Natural killer cell treated with Interleukin-12 subunit alpha and Interleukin-12 subunit beta and Interleukin-15 and Interleukin-18, amount 100 ng/mL, for 72 hours (primary cell): ENCODE measurements at places on chromosomes 1 and 21. TPM values are rescaled to one million over a fixed set of nuclear protein-coding genes. Genes with fewer than 3 reads are reported as not detected.

- DNase-seq: no peak
Measured at GRCh38 chr1:64578270-64578973, 108.5 kb downstream of the CACHD1 start.

- no peak for DNase-seq
Measured at GRCh38 chr21:33767236-33767635, 124.9 kb downstream of the ITSN1 start.

GRCh38 chr1:168468042-168468809 is 75.6 kb downstream of the XCL2 start:
- no peak for DNase-seq

DNA sequence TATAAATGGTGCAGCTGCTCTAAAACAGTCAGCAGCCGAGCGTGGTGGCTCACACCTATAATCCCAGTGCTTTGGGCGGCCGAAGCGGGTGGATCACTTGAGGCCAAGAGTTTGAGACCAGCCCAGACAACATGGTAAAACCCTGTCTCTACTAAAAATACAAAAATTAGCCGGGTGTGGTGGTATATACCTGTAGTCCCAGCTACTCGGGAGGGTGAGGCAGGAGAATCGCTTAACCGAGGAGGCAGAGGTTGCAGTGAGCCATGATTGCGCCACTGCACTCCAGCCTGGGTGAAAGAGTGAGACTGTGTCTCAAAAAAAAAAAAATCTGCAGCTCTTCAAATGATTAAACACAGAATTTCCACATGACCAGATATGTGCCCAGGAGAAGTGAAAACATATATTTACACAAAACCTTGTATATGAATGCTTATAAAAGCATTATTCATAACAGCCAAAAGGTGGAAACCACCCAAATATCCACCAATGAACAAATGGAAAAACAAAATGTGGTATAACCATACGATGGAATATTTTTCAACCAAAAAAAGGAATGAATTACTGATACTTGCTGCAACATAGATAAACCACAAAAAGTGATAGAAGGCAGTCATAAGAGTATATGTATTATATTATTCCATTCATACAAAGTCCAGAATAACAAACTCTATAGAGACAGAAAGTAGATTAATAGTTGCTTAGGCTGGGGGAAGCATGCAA is 14.1 kb downstream of the EPS15 start:
- no peak for DNase-seq

DNA sequence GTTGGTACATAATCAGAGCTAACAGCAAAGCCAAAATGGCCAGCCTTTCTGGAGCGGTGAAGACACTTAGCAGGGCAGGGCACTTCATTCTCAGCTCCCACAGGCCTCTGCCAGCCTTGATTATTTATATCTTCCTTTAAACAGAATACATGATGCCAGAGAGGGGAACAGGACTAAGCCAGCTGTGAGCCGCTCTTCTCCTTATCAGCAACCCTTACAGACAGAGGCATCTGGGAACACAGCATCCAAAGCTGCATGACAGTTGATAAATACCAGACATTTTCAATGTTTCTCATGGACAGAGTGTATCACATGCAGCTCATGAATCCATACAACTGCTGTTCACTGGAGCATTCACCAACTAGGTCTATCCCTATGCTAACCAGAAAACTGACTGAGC is 29.1 kb downstream of the DNAJC11 start:
- no peak for DNase-seq

DNA sequence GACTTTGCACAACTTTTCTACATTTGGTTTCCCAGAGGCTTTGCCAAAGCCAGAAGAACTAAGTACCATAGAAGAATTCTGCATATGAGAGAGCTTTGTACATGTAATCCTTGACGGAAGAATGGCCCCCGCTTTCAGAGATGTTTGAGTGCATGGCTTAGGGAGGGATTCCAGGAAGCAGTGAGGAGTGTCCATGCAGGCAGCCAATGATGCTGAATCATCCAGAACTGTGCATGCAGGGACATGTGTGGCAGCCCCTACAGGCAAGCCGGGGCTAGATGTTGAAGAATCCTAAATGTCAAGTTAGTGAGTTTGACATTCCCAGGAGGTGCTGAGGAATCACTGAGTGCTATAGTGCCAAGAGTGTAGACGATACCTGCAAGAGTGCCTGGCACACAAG is 9.9 kb upstream of the HAO2 start:
- DNase-seq: no peak

Gene CHI3L2
- 30.6 TPM for total RNA-seq

GRCh38 chr1:59856725-59857338 is 42.1 kb downstream of the HOOK1 start:
- DNase-seq: no peak

Gene UBE4B
- 52.4 TPM for total RNA-seq

DNA sequence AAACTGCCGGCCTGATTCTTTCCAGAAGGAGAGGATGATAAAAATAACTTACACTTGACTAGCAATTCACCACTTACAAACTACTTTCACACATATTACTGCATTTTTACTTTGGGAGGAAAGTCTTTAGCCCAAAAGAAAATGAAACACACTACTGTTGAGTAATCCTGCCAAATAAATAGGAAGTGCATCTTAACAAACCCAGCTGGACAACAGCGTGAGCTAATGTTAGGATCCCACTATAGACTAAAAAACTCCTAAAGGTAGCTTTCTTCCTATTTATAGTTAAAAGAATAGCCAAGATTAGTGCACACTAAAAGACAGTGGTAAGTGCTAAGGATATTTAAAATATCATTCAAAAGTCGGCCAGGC is 83.8 kb downstream of the HSF2BP start:
- no peak for DNase-seq

GRCh38 chr1:48677306-48678287 is 99.1 kb downstream of the BEND5 start:
- no peak for DNase-seq

Gene CNR2
- total RNA-seq: 3.8 TPM

- DNase-seq: no peak
Measured at GRCh38 chr1:58031416-58031815, 515.1 kb downstream of the OMA1 start.

- DNase-seq: no peak
Measured at GRCh38 chr1:86741947-86742572, 37.7 kb downstream of the SH3GLB1 start.

- DNase-seq: no peak
Measured at GRCh38 chr1:149884433-149885338, 14.7 kb upstream of the BOLA1 start.

- no peak for DNase-seq
Measured at GRCh38 chr1:117629625-117630422, 24.0 kb downstream of the TENT5C start.

Gene AIM2
- 6.6 TPM for total RNA-seq

DNA sequence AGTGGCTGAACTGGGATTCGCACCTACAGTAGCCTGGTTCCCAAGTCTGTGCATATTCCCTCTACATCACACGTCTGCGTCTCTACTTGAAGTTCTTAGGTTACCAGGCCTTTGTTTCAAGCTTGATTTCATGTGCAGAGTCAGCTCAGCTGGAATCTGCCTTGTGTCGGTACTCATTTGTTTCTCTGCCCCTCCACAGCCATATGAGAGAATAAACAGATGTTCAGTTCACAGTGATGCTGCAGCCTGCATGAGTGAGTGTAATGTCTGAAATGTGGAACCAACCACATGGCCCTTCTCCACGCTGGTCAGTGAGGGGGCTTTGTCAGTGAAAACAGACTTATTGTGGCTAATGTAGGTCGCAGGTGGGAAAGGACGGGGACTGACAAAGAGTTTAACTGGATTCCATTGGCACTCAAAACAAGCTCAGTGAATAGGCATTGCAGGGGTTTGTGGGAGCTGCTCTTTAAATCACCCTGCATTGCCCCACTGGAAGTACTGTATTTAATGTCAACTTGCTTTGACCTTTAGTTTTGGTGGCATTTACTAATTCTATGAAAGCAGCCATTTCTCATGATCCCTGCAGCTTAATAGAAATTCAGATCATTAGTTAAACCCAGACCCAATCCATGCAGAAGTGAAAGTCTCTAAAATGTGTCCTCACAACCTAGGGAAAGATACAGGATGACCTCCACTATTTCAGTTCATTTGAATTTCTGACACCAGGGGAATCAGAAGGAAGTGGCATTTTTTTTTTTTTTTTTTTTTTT is 136.4 kb upstream of the FAM78B start:
- no peak for DNase-seq

Gene F5
- total RNA-seq: 0.55 TPM

Gene STIL
- 42.7 TPM for total RNA-seq
